ENCODE measurements at places on chromosomes 4 and X. TPM values are rescaled to one million over a fixed set of nuclear protein-coding genes. Genes with fewer than 3 reads are reported as not detected.

Gene NALF2
- 3.5 TPM for total RNA-seq

DNA sequence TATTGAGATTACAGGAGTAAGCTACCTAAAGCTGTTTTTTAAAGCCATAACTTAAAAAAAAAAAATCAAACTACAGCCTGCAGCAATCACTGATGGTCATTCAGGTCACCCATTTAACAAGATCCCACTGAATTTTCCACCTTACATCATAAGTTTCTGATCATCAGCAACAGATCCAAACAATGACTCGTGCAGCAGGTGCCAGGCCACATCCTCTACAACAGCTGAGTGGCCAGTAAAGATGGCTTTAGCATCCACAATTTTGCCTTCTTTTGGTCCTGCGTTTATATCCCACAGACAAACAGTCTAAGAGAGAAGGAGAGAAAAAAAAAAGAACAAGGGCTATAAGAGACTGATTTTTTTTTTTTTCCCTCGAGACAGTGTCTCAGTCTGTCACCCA, 16.6 kb downstream of the RBBP7 start:
- no peak for DNase-seq

Gene APBB2
- total RNA-seq = 85.7 TPM

DNA sequence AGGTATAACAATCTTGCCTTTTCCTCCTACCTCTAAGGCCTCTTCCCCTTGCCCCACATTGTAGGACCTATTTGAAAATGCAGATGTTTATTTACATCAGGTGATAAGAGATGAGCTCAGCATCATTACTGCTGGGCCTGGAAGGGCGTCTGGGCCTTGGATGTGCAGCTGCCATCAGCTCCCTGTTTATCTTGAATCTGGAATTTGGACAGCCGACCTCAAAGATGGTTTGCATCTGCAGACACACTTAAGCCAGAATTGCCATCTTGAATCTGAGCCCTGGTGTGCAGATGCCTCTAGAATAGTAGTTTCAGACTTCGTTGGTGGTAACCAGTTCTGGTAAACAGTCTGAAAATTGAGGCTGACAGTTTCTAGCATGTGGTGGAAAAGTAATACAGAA, 59.0 kb downstream of the FAM193A start:
- DNase-seq = no peak

GRCh38 chr4:156865451-156865850, 106.1 kb downstream of the PDGFC start:
- DNase-seq = no peak

GRCh38 chrX:48890296-48890925, 7.2 kb downstream of the TIMM17B start:
- DNase-seq = peak; percentile 67

DNA sequence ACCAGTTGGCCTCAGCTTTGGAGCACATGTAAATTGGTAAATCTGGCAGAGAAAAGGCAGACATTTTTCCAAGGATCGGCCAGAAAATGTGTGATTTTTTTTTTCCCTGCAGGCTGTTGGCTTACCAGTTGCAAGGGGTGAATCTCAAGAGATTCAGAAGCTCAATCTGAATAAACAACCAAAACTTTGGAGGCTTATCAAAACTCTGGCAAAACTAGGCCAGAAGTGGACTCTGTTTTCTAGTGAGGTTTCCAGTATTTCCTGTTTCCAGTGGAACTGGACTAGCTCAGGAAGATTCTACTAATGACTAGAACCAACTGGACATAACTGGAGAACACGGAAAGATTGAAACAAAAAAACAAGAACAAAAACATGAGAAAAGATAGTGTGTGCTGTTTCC, 191.3 kb downstream of the SMIM20 start:
- DNase-seq = no peak

Gene CXCL1
- 2.7 TPM for total RNA-seq

DNA sequence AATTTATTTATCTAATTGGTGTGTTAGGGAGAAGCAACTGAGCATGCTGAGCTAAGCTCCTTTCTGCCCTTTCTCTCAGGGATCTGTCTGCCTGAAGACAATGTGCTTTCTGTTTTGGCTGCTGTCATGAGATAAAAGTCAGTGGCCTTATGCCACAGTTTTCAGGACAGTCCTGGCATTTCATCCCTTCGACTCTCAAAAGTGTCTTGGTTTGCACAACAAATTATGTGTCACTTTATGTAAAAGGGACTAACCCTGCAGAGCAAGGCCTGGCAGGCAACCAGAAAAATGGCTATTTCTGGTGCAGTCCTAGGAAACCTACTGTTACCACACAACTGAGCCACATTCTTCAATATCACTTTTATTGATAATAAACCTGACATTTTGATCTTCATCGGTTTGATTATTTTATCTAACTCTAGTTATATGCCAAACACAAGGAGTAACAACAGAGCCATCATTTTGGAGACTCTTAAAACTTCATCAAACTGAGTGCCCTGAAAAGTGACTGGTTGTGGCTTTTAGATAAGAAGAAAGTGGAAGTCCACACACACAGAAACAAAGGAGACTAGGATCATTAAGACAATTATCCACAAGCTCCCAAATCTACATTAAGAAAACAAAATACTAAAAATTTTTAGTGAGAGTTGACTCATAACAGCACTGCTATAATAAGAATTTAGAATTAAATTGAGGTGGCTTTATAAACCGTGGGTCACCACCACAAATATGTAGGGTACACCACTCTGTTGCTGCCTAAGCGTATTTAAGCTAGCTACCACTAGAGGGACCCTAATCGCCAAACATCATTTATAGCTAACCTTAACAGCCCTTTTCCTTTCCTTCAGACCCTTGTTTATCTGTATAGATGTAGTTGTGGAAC, 95.9 kb upstream of the PTPN13 start:
- no peak for DNase-seq

GRCh38 chr4:44326741-44327140, 121.9 kb downstream of the KCTD8 start:
- no peak for DNase-seq

DNA sequence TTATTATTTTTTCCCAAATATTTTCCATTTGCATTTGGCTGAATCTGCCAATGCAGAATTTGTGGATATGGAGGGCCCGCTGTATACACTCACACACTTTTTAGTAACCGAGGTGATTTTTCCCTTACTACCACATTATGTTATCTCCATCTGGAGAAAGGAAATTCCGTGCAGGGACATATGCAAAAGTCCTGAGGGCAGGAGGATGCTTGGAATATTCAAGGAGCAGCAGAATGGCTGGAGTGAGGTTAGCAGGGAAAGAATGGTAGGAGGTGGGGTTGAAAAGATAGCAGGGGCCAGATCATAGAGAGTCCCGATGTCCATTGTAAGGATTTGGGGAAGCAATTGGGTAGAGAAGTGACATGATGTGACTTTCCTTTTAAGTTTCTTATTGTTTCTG, 11.5 kb upstream of the RNF212 start:
- no peak for DNase-seq

Gene CFAP99
- 1.6 TPM for total RNA-seq

DNA sequence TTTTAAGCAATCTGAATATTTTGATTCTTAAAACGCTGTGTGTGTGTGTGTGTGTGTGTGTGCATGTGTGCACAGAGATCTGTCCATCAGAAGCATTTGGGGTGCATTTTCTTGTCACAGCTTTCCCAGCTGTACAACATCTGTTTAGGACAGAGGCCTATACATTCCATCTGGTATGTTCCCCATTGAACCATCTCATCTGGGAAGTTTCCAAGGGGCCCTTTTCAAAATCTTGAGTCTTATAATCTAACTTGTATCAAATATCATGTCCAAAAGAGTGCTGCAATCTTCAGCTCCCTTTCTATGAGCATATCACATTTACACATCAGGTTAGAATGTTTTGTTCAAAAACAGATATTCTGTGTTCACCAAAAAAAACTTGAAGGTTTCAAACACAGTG, 16.5 kb upstream of the MID1 start:
- DNase-seq = no peak

GRCh38 chrX:97210501-97210900, 326.8 kb downstream of the RPA4 start:
- DNase-seq = no peak

GRCh38 chrX:15854080-15854655, 445 bp downstream of the AP1S2 start:
- peak; percentile 73 for DNase-seq

- no peak for DNase-seq
These were observed 21.1 kb downstream of the FHIP1A start for GRCh38 chr4:151429957-151430570.

- no peak for DNase-seq
These were observed 754.6 kb upstream of the AGA start for GRCh38 chr4:178196751-178197374.

Gene CYBB
- 20.6 TPM for total RNA-seq

- DNase-seq = no peak
These were observed 372.2 kb downstream of the ADAM29 start for GRCh38 chr4:175290401-175290800.

DNA sequence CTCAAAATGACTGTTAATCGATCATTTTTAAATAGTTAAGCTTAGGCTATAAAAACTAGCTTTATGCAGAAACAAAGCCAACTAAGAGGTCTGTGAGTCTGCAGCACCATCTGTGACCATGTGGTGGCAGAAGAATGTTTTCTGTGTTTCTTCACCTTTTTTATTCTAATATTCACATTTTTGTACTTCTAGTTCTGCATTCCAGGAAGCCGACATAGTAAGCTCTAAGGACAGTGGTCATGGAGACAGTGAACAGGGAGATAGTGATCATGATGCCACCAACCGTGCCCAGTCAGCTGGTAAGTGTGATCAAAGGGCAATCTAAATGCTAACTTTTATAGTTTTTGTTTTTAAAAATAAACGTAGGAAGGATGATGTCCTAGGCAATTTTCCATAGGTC, 5.6 kb downstream of the PCDH10 start:
- no peak for DNase-seq

Gene GIMD1
- total RNA-seq = not detected

DNA sequence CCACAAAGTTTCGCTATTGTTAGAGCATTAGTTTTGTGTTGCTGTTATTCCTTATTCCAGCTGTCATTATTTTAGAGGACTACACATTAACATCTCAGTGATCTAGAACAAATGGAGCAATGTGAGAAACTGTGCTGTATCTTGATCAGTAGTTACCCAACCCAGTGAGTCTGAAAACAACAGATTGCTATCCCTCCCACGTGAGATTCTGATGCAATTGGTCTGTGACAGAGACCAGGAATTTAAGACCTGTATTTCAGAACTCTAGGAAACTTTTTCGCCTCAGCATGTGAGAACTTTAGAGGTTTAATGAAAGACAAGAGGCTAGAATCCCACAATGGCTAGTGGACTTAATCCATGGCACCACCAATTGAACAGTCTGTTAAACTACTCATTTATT, 35.7 kb upstream of the CDS1 start:
- no peak for DNase-seq

- DNase-seq = no peak
These were observed 105.2 kb downstream of the RNF150 start for GRCh38 chr4:141028024-141028529.

GRCh38 chr4:121096629-121097028, 24.3 kb upstream of the NDNF start:
- DNase-seq = no peak

DNA sequence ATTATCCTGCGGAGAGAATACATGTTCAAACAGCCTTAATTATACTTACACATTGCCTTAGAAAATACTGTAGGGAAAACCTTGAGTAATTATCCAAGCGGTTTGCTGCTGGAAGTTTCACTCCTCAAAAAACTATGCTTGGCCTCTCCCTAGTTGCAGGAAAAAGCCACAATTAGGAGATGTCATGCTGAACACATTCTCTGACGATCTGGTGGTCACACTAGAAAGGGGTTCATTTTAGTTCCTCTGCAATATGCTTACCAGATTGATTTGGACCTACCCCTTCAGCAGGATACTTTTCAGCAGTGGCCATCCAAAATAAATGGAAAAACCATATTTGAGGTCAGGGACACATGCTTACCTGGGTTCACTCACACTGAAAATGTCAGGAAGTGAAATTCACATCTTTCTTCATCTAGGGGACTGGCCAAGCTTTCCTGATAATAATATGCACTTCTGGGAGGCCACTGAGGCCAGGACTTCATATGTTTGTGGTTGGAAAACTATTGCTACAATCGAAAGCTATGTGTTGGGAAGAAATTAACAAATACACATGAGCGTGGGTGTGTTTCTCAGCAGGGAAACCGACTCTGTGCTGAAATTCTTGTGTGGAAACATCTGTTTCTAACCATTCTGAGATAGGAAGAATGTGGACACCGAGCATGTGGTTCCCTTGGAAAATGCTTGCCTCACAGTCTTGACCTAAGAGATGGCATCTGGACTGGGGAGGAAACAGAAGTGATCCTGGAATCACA, 68.8 kb downstream of the ATXN3L start:
- DNase-seq = no peak

Gene SORBS2
- 292 TPM for total RNA-seq

Gene HSFX1
- 12.0 TPM for total RNA-seq

- no peak for DNase-seq
These were observed 2522.1 kb downstream of the ARAP2 start for GRCh38 chr4:33722254-33722653.

DNA sequence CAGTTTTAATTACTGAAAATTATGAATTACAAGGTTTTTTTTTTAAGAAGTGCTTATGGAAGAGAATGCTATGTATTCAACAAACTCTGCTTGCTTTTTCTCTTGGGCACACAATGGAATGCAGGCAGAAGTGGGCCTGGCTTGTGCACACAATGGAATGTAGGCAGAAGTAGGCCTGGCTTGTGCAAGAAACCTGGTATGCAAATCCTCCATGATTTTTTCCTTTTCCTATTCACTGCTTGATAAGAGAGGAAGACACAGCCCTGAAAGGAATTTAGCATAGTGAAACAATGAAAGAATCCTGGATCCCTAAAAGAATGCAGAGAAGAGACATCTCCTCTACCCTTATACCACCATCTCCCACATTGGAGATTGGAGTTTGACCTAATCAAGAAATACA, 138.4 kb downstream of the COL25A1 start:
- no peak for DNase-seq

DNA sequence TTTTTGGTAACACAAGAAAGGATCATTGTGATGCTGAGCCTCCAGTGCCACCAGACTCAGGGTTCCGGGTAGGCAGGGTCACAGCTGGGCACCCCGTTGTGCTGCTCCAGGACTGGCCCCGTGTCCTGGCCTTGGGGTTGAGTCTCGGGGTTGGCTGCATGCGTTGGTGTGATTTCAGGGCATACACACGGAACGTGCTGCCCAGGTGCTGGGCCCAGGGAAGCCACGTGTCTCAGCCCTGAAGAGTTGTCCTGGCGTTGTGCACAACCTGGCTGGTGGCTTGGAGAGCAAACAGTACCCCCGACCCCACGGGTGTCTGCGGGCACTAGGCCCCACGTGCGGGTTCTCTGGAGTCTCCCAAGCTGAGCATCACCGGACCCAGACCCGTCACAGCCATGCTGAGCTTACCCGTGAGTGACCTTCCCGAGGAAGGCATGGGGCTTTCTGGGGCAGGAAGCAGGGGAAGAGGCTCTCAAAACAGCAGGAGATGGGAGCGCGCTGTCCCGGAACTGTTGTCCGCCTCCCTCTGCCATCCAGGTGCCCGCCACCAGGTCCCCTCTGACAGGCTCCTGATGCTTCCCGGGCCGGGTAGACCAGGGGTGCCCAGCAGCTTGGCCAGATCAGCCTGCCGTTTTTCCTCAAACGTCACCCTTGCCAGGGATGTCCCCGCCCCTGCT, 66.1 kb upstream of the ENPP6 start:
- DNase-seq = no peak

- no peak for DNase-seq
These were observed 61.6 kb downstream of the HPGD start for GRCh38 chr4:174460684-174461083.
